ENCODE measurements at places on chromosomes 2 and 18. TPM values are rescaled to one million over a fixed set of nuclear protein-coding genes. Genes with fewer than 3 reads are reported as not detected.

- DNase-seq, result no peak
These were observed 73.1 kb downstream of the MAPK4 start for GRCh38 chr18:50632895-50633515.

- DNase-seq, result no peak
These were observed 30.1 kb downstream of the C1D start for GRCh38 chr2:68032702-68033101.

DNA sequence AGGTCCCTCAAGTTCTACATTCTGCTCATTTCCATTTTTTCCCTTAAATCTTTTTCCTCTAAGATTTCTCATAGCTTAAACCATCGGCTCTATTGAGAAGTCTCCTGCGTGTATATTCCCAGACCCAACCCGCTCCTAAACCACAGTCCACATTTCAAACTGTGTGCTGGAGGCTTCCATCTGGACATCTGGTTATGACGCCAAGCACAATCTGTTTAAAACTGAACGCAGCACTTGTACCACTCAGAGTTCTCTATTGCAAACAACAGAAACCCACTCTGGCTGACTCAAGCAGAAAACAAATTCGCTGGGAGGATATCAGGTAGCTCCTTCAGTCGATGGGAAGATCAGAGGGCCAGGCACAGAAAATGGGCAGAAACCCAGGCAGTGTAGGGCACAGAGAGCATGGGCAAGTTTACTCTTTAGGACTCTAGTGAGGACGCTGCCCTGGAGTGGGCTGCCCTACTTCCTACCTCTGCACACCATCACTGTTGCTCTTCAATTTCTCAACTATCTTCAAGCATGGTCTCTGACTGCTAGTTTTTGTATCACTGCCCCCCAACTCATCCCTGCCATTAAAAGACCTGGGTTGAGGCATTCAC is 5.6 kb upstream of the EML4 start:
- DNase-seq, result no peak

- no peak for DNase-seq
These were observed 35.0 kb downstream of the YES1 start for GRCh38 chr18:777021-777420.

DNA sequence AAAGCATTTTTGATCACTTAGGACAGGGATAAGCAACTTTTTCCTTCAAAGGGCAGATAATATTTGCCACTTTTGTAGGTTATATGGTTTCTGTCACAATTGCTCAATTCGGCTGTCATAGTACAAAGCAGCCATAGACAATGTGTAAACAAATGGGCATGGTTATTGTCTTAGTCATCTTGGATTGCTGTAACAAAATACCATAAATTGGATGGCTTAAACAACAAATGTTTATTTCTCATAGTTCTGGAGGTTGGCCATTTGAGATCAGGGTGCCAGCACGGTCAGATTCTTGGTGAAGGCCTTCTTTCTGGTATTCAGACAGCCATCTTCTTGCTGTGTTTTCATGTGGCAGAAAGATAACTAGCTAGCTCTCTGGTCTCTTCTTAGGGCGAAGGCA is 91.2 kb downstream of the TAF4B start:
- DNase-seq, result no peak

- DNase-seq, result peak; percentile 43
These were observed 72.1 kb upstream of the PXDN start for GRCh38 chr2:1816414-1816911.

DNA sequence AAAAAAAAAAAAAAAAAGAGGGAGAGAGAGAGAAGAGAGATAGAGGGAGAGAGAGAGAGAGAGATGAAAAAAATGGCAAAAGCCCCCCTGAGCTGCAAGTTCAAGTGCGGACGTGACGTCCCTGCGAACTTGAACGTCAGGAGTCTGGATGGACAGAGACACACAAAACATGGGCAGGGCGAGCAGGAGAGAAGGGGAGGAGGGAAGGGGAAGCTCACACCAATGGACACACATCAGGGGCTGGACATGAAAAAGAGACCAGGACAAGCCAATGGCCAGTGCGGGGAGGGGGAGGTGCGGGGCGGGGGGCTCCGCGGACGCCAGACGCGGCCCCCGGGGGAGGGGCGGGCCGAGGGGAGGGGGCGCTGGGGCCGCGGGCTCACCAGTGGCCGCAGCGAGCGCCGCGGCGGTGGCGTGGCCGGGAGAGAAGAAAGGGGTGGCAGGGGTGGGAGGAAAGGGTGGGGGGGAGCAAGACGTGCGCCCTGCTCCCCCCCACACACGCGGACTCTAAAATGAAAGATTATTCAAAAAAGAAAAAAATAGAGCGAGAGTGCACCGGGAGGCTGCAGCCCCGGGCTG is at the start of gene BCL11A:
TSS of gene BCL11A (minus strand) at position 160 of the 579 bp plus-strand sequence. CDS start 384 bp downstream, outside the sequence.
- peak; percentile 73 for DNase-seq

GRCh38 chr2:128556089-128556488 is 237.4 kb upstream of the HS6ST1 start:
- no peak for DNase-seq

- DNase-seq, result no peak
These were observed 22.7 kb upstream of the ATP9B start for GRCh38 chr18:79046522-79046921.

- no peak for DNase-seq
These were observed 55.5 kb upstream of the EML6 start for GRCh38 chr2:54667726-54668650.

Gene TTL
- 16.0 TPM for total RNA-seq

Gene PTH2R
- total RNA-seq, result 0.10 TPM

Gene BCS1L
- total RNA-seq, result 19.5 TPM

Gene SP140
- 0.49 TPM for total RNA-seq

Gene THSD7B
- total RNA-seq, result 8.1 TPM

Gene C18orf54
- total RNA-seq, result 6.1 TPM

Gene PROM2
- 9.4 TPM for total RNA-seq

Measured in skin of body (tissue), 3 donors.